ENCODE measurements at places on chromosomes 3 and 15. TPM values are rescaled to one million over a fixed set of nuclear protein-coding genes. Genes with fewer than 3 reads are reported as not detected.

ROBO2 gene
- 6.1 TPM for total RNA-seq

CCR8 gene
- not detected for total RNA-seq

DNA sequence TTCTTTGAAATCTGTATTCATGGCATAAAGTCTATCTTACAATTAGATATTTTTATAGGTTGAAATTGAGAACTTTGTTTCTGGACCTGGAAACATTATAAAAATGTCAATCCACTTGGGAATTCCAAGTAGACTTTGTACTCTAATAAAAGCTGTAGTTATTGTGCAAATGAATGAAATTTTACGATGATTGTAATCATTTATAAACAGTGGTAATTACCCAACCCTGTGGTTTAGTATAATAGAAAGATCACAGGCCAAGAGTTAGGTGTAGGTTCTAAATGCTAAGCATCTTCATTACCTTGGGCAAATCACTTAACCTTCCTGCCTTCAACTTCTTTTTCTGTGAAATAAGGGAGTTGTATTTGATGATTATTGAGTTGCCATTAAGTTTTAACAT, 13.2 kb upstream of the SLC7A14 start:
- DNase-seq = no peak

DNA sequence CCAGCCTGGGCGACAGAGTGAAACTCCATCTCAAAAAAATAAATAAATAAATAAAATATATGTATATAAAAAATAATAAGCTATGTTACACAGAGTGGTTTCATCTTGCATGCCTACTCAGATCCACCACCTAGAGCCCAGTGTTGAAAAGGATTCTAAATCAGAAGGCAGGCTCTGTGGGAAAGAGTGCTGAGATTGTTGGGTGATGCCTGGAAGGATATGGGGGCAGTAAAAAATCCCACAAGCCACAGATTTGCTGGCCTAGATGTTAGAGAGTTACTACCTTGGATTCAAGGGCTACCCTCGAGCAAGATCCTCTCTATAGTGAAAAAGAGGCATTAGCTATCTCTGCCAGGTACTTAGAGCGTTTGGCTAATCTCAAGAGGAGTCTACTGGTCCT, 144.3 kb downstream of the STAC start:
- no peak for DNase-seq

DNA sequence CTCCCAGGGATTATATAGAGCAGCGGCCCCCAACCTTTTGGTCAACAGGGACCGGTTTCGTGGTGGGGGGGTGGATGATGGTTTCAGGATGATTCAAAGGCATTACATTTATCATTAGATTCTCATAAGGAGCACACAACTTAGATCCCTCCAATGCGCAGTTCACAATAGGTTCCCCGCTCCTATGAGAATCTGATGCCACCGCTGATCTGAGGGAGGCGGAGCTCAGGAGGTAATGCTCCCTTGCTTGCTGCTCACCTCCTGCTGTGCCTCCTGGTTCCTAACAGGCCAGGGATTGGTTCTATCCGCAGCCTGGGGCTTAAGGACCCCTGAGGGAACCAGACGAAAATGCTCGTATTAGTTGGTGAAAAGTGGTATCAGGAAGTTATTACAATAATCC, 1.3 kb upstream of the HACD2 start:
- peak; percentile 30 for DNase-seq

DNA sequence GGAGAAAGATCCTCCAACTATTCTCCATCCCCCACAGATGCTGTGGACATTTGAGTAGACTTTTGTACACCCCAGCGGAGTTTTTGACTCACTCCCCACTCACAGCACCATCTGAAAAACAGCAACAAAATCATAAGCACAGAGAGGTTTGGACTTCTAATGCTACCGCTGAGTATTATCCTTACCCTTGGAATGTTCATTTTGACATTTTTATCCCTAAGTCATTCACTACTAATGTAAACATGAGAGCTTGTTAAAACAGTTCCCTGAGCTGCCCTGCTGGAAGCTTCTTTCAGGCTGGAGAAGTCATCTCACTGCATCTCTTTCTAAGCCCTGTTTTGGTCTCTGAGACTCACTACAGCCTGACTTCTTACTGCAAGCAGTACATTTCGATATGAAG, 1045.9 kb downstream of the MCTP2 start:
- peak; percentile 94 for DNase-seq

DNA sequence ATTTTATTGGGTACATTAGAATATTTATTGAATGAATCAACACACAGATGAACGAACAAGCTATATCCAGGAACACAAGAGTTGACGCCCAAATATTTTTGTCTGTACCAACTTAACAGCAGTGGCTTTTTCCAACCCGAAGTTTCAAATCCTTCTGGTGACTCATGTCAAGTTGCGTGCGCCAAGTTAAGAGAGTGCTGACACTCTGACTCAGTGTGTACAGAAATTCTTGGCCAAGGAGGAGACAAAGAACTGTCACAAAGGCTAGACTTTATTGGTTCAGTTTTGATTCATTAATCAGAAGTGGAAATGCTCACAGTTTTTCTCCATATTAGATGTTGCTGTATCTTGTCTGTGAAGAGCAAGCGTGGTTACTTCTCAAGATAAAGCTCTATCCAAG, 59.6 kb upstream of the TSC22D2 start:
- DNase-seq = peak; percentile 82

DNA sequence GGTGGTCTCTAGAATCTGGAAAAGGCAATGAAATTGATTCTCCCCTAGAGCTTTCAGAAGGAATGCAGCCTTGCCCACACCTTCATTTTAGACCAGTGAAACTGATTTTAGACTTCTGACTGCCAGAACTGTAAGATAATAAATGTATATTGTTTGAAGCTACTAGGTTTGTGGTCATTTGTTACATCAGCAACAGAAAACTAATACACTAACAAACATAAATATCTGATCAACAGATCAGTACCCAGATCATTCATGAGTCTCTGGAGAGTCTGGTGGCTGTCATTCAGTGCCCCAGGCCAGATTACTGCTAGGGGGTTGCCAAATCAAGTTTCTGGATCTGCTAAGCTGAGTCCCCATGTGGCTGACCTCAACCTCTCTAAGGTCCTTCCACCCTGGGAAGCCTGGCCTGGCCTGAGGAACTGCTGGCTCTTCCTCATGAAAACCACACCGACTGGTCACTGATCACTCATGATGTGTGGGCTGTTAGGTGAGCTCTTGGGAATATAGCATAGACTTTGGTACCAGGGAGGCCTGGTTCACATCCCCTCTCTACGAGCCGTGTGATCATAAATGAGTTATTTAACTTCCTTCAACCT, 11.1 kb upstream of the LACTB start:
- DNase-seq = no peak

- DNase-seq = peak; percentile 73
Observed at GRCh38 chr3:129211772-129212171, 28.1 kb upstream of the CNBP start.

- peak; percentile 3 for DNase-seq
Observed at GRCh38 chr3:117252208-117252607, 542.6 kb downstream of the TUSC7 start.

DNA sequence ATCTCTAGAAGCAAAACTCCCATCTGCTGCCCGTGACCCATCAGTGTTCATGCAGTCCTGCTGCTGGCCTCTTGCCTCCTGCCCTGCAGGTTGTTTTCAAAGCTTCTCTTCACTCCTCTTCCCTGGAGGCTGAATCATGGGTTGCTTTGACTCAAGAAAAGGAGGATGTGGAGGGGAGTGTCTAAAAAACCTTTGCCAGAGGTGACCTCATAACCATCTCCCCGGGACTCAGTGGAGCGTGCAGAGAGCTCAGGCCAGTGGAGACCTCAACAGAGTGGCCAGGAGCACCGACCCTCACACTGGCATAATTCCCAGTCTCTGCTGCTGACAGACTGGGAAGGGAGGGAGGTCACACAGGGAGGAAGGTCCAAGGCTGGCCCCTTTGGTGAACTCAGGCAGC, 60.9 kb upstream of the ITGA11 start:
- peak; percentile 42 for DNase-seq

- DNase-seq = no peak
Observed at GRCh38 chr3:130960139-130960795, 66.4 kb downstream of the ASTE1 start.

GRCh38 chr3:32138545-32139104, 32.2 kb downstream of the GPD1L start:
- DNase-seq = no peak

DNA sequence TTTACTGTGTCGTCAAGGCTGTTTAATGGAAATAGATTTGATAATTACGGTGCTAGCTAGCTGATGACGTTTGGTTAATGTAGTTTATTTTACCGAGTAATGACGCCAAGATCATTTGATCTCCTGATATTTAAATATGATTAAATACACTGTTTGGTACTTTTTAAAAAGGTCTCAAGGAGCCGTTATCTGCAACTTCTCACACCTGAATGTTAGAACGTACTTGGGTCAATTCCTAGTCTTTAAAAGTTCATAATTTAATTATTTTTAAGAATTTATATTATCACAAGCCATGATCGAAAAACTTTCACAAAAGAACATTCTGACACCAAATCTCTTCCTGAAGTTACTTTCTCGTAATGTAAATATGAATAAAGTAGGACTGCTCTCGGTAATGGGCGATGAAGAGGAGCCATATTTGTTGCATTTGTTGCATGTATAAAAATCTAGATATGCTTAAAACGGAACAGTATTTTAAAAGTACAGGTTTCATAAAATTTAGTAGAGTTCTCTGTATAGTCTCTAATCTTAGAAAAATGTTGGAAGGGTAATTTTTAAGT, 16.2 kb upstream of the CHD2 start:
- DNase-seq = no peak

DNA sequence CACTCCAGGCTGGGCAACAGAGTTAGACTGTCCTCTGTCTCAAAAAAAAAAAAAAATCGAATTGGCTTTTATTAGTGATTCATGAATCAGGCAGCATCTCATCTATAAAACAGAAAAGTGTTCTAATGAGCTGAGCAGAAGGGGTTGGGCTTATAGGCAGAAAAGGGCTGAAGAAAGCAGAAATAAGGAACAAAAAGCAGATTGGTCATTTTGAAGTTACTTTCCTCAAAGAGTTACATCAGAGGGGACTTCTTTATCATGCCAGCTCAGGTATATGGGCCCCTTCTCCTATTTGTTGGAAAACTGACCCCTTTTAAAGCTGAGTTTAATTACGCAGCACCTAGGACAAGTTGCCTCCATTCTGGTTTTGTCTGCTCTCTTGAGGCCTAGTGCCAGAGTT, 722 bp upstream of the POGLUT1 start:
- no peak for DNase-seq

GRCh38 chr3:127328421-127328820, 40.6 kb upstream of the PRR20G start:
- DNase-seq = no peak
